ENCODE measurements at places on chromosomes 2 and 18.

DNA sequence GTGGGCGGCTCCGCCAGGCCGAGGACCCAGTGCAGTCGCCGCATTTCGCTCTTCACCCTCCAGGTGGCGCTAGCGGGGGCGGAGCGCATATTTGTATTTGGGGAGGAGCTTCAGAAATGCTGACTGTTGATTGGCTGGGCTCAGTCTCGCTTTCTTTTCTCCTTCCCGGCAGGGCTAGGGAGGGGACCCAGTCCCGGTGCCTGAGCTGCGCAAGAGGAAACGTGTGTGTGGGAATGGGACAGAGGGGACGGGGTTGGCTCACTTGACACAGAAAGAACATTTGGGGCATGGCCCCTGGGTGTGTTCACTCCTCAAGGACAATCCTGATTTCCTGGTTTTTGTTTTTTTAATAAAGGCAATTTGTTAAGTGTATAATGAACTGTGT, 20.3 kb upstream of the DNMT3A start:
- peak; percentile 68 for DNase-seq

DNA sequence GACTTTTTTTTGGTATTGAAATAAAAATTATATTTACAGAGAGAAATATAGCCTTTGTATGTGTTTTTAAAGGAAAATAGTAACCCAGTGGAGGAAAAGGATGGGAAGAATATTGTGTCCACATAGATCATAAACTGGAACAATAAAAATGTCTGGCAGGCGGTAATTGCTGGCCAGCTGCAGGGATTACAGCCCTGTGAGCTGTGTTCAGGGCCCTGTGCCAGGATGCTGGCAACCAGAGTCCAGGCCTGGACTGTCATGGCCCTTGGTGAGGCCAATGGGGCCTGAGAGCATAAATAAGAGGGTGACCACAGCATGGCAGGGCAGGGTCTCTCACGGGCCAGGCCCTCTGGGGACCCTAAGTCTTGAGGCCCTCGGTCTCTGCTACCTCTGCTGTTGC, 171.2 kb downstream of the ACOXL start:
- DNase-seq: peak; percentile 35

DNA sequence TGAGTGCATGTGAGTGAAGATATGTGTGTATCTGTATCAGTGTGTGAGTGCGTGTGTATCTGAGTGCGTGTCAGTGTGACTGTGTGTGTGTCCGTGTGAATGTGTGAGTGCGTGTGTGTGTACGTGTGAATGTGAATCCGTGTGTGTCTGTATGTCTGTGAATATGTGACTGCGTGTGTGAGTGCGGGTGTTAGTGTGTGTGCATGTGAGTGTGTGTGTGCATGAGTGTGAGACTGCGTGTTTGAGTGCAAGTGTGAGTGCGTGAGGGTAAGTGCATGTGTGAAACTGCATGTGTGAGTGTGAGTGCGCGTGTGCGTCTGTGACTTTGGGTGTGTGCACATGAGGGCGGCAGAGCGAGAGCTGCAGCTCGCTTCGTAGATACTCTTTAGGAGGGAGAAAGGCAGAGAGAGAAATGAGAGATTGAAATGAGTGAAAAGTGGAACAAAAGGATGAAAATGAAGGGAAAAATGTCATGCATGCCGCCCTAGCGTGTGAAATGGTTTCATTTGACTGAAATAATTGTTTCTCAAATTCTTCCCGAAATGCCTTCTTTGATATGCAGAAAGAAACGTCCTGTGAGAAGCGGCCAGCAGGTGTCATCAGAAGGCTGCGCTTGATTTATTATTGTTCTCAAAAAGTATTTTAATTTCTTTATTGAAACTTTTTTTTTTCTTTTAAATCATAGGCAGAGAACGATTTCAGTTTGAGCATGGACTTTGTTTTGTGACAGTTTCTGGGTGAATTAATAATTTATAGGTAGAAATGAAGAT, 25.6 kb downstream of the ZNF407 start:
- no peak for DNase-seq

GRCh38 chr2:6877402-6878304, at the start of gene RSAD2:
TSS of gene RSAD2 (plus strand) at chr2:6877777. CDS start at chr2:6877801, 24 bp downstream.
- DNase-seq: no peak

DNA sequence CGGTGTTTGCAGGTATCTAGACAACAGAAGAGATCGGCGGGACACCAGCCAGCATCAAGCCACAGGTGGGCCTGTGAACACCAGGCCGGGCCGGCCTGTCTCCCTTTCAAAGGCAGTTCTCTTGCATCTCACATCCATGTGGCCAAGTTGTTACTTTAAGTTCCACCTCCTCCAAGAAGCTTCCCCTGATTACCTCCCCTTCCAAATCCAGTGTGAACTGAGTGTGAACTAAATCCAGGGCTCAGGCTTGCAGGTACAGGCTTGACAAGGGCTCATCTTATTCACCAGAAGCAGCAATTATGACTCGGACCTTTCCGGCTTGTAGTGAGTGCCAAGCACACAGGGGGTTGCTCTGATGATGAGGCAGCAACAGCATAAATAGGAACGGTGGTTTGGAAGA, 3.9 kb downstream of the CRACDL start:
- no peak for DNase-seq

- no peak for DNase-seq
These were observed 206.4 kb upstream of the ARL4C start for GRCh38 chr2:234703258-234703657.

- DNase-seq: no peak
These were observed 31.6 kb downstream of the THNSL2 start for GRCh38 chr2:88201811-88202169.

DNA sequence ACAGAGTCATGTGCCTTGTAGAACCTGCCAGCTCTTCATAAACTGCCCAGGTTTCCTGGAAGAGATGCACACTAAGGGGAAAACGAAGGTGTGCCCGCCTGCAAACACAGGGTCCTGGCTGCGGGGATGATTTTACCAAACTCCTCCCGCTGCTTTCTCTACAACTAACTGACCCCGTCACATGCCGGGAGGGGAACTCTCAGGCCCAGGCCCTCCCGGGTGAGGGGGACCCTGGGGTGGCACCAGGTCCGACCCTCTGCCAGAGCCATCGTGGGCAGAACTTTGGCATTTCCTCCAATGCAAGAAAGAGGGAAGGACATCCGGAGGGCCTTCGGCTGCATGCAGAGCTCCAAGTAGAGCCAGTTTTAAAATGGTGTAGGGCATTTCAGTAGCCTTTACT, 28.6 kb downstream of the CAPN13 start:
- DNase-seq: no peak

DNA sequence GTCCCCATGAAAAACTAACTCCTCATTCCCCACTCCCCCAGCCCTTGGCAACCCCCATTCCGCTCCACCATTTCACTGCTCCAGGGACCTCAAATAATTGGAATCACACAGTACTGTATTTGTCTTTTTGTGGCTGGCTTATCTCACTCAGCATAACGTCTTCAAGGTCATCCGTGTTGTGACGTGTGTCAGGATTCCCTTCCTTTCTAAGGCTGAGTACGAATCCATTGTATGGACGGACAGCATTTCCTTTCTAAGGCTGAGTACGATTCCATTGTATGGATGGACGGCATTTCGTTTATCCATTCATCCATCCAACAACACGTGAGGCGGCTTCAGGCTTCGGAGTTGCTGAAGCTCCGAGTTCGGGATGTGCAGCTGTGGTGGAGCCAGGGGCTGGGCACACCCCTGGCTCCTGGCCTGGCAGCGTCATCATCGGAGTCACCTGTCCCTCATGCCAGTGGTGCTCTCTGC, 1.2 kb upstream of the ASB1 start:
- DNase-seq: peak; percentile 32

- DNase-seq: no peak
These were observed 35.4 kb downstream of the SFXN5 start for GRCh38 chr2:73035899-73036711.

DNA sequence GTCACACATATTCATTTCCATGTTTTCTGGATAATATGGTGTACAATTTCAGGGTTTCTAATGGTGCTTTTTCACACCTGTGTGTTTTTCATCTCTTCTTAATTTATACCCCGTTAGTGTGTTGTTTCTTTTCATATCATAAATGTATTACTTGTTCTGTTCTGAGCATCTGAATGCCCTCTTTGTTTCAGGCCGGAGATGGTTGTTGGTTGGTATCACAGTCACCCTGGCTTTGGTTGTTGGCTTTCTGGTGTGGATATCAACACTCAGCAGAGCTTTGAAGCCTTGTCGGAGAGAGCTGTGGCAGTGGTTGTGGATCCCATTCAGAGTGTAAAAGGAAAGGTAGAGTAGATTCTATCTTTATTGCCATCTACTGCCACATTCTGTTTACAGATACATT, 45.1 kb upstream of the TBR1 start:
- no peak for DNase-seq

DNA sequence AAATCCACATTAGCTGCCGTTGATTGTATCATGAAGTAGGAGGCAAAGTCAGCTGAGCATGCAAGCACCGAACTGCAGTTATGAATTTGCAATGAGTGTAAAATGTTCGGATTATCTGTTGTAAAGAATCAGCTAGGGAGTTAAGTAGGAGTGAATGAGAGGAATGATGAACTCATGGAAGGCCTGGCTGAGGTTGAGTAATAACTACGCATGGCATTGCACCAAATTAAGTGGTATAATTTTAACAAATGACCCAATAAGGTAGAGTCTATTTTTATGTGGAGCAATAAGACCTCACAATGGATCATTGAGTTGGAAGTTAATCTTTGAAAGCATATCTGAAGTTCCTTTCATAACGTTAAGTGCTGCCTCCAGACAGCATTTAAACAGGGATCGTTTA, 288.2 kb upstream of the CHST9 start:
- no peak for DNase-seq

DNA sequence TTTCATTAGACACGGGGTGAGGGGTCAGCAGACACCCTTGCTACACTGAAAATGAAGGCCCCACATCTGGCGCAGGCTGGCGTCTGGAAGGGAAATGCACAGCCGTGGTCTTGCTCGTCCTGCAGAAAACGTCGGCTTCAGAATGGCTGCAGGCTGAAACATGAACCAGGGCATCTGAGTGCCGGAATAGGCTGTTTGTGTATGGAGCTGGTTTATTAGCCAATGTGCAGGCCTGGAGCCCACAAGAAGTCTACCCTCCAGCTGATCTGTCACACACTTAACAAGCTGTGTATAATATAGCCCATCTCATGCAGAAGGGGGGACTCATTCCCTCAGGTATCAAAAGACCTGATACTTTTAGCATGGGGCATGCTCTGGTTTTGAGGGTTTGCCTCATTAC, 153.4 kb upstream of the SOX11 start:
- DNase-seq: no peak

DNA sequence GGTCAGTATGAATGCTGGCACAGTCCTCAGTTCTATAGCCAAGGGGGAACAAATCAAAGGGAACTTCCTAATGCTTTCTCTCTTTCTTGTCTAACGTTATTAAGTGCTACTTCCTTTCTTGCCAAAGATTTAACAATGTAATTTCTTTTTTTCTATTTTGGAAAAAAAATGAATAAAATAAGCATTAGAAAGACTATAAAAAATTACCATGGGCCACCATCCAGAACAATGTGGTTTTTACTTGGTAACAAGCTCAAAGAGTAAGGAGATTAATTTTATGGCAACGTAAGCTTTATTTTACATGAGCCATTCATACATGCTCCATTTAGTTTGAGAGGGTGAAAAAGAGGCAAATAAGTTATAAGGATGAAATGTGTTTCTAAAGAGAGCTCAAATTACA, 40.1 kb downstream of the SERPINE2 start:
- DNase-seq: no peak

- DNase-seq: no peak
These were observed 52.6 kb upstream of the AFF3 start for GRCh38 chr2:100194951-100195350.

GRCh38 chr2:174053355-174054151, 88.4 kb upstream of the SP3 start:
- no peak for DNase-seq

- peak; percentile 6 for DNase-seq
These were observed 2182.7 kb upstream of the PIK3C3 start for GRCh38 chr18:39772155-39772919.

DNA sequence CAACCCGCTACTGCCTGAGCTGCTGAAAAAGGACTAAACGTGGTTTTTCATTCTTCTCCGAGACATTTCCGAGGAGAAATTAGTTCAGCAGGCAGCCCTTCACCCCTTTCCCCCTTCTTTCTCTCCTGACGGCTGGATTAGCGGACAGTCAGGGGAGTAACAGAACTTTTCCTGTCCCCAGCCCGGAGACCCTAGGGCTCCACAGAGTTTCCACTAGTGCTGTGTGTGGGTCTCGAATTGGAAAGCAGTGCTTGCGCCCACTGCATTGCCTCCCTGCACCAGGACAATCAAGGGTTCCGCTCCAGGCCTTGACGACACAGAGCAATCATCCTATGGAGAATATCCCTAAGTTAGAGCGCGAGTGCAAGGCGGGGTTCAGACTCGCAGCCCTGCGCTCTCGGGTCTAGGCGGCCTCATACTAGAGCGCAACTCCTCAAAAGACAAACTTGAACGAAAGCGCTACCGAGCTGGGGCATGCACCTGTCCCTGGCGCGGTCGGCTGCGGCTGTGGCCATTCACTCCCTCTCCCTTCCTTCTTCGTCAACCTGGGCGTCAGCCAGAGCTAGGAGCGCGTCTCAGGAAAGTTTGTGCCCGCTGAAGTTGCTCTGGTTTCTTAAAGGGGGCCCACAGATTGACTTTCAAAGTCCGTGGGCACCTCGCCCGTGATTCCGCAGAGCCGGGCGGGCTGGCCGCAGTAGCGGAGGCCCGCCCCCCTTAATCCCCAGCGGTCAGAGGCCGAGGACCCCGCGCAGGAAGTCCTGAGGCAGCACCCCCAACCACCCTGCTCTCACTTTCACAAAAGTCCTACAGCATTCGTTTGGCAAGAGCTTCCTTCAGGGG, 801 bp downstream of the OSR1 start:
- peak; percentile 54 for DNase-seq

Measured in LHCN-M2 (cell line).